Caki2 (cell line): ENCODE measurements at places on chromosomes 16 and 17.

GRCh38 chr17:28917465-28917864 lies 14.6 kb upstream of the DHRS13 start:
- DNase-seq, result no peak

GRCh38 chr16:68422396-68422960 lies 25.8 kb downstream of the SMPD3 start:
- DNase-seq, result no peak

DNA sequence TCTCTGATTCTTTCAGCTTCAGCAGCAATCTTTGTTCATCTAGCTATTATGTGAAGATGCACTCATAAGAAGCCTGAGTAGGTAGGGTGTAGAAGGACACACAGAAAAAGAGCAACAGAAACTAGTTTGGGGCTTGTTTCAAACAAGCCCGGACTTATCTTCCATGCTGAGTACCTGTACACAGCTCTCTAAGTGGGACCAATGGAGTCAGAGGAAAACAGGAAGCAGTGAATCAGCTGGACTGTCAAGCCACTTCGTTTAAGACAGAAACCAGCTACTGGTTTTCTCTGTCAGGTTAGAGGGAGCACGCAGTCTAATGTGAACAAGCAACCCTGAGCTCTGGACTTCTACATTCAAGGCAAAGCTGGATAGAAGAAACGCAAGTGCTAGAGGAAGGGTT lies 16.0 kb downstream of the MAP2K6 start:
- DNase-seq, result no peak

- peak; percentile 65 for DNase-seq
These were observed 486 bp downstream of the SYT17 start for GRCh38 chr16:19168371-19169081.

DNA sequence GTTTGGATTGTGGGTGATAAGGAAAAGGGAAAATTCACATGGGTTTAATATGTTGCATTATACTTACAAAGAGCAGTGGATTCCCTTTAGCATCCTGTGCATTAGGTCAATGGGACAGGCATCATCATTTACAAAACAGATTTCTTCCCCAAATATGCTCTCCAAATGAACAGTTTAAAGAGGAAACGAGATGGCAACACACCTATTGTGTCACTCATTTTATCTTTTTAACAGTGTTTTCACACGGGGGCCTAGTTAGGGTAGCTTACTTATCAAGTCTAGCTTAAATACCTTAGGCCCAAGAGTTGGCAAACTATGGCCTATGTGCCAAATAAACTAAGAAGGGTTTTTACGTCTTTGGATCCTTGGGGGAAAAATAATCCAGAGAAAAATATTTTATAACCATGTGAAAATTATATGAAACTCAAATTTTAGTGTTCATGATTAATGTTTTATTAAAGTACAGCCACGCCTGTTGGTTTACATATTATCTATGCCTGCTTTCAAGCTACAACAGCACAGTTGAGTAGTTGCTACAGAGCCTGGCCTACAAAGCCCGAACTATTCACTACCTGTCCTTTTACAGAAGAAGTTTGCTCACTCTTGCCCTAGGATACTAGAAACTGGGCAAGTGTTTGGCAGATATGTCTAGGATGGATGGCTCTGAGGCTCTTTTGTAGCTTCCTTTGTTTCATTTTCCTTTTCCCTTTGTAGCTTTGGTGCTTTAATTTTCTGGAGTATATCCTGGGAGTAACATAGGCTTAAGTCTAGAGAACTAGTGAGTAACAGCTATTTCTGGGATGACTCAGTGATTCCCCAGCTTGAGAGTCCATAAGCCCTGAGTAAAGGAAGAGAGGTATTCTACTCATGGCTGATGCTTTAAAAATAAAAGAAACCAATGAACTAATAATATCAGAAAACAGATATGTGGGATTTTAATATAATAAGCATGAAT lies 12.4 kb downstream of the NUP93 start:
- peak; percentile 50 for DNase-seq

GRCh38 chr17:42354956-42355843 lies 33.0 kb downstream of the STAT3 start:
- no peak for DNase-seq

- no peak for DNase-seq
These were observed 45.9 kb downstream of the STH start for GRCh38 chr17:46044989-46045388.

GRCh38 chr17:8124350-8125153 lies 646 bp upstream of the HES7 start:
- peak; percentile 26 for DNase-seq

- DNase-seq, result no peak
These were observed 10.3 kb downstream of the CNTNAP4 start for GRCh38 chr16:76287466-76287865.

DNA sequence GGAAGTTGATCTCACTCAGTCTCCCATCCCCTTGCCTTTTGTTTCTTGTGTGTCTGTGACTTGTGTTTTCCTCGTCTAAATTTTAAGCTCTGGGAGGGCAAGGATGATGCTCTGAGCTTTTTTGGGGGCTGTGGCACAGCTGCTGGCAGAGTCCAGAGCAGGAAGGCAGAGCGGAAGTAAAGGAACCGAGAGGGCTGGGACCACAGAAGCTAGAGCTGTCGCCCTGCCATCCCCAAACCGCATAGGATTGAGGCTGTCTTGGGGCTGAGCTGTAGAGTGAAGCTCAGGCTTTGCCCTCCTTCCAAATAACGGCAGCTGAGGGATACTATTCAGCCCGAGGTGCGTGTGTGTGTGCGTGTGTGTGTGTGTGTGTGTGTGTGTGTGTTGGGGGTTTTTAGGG lies 3.8 kb upstream of the DNAH2 start:
- no peak for DNase-seq

- no peak for DNase-seq
These were observed 42.1 kb downstream of the ABHD15 start for GRCh38 chr17:29524692-29525091.

- no peak for DNase-seq
These were observed 92.4 kb downstream of the RPGRIP1L start for GRCh38 chr16:53611179-53611696.

DNA sequence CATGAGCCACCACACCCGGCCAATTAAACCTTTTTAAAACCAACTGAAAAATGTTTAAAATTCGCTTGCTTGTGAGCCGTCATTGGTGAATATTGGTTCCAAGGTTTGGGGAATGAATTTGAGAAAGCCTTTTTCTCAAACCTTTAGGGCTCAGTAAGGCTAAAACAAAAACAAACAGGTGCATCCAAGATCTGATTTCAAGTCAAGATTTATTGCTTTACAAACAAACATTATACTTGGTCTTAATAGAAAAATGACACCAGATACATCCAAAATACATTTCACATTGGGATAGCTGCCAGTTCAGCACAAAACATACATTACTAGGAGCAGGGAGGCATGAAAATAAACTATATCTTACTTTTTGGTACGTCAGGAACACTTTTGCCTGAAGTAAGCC lies 5.4 kb downstream of the C17orf58 start:
- DNase-seq, result no peak

GRCh38 chr16:15509051-15509592 lies 74.7 kb downstream of the BMERB1 start:
- no peak for DNase-seq

DNA sequence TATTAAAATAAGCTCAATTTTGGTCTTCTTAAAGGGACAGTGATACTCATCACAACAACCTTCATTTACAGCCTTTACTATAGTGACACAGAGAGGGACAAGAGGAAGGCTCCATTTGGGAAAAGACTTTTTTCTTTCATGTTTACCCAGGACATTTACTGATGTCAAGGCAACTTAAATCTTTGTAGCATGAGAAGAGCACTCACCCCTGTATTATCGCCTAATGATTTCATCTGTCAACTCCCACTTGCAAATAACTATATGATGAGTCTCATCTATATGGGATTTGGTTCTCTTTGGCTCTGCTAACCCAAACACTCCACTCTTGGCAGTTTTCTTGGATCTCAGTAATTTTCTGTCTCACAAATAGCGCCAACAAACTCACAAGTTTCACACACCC lies 24.1 kb downstream of the BLMH start:
- DNase-seq, result no peak

GRCh38 chr16:11133344-11133943 lies 122.6 kb downstream of the SOCS1 start:
- DNase-seq, result peak; percentile 88

DNA sequence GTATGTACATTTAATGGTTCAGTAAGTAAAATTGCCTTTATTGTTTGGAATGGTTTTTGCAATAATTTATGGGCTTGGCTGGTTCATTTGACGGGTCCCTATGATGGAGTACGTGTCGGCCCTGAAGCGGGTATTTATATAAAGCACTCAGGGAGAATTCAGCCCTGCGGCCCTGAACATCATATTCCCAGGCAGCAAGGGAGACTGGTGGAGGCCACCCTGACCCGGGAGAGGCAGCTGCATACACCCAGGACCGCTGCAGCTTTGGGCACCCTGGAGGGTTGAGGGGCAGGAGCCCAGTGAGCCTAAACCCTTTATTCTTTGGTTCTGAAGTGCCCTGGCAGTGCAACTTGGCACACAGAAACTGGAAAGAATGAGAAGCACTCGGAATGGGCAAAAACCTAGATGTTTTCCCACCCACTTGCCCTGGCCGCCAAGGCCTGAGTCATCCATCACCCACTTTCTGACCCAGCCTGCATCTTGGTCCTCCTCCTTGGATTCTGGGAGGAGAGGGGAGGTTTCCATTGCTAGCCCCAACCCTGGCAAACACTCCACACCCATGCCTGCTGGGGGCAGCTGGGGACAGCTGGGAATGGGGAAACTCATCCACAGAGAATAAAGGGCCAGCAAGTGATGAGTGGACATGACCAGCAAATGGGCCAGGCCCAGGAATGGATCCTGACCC lies 162.2 kb upstream of the TNRC6C start:
- no peak for DNase-seq

- no peak for DNase-seq
These were observed 16.9 kb downstream of the PECAM1 start for GRCh38 chr17:64373722-64374121.

DNA sequence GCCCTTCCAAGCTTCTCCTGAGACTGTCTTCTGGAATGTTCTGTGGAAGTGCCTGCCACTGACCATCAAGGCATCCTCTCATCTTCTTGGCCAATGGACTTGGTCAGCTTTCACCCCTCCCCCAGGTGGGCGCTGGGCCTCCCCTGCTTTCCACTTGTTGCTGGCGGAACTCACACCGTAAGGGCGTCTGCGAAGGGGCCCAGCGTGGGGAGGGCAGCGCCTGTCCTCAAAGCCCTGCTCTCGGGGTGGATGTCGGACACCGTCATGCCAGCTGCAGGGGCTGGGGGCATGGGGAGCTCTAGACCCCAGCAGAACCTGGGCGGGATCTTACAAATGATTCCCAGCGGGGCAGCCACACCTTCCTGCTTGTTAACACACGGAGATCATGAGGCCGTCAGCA lies 11.6 kb upstream of the ZFPM1 start:
- DNase-seq, result no peak

DNA sequence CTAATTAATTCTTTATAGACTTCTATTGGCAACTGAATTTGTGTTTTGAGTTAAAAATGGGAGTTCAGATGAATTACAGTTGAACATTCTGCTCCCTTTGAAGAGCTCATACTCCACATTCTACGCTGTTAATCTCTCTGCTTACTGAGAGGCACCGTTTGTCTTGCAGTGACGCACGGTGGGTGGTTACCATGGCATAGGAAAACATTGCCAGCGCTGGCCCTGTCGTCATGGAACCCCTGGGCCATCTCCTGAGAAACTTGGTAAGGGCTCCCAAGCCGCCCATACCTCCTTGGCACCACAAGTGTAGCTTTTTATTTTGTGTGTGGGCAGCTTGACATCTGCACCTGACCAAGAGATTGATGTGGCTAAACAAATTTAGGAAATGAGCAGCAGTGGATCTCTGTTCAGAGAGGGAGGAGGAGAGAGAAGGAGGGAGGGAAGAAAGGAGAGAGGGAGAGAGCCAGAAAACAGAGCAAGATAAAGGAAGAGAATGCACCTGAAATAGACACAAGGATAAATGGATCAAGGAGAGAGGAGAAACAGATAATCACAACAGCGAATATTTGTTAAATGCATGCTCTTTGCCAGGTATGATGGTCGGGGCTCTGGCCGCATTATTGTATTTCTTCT lies 398.5 kb downstream of the HAPSTR1 start:
- no peak for DNase-seq

- peak; percentile 0 for DNase-seq
These were observed 27.8 kb upstream of the C16orf78 start for GRCh38 chr16:49345829-49346228.

DNA sequence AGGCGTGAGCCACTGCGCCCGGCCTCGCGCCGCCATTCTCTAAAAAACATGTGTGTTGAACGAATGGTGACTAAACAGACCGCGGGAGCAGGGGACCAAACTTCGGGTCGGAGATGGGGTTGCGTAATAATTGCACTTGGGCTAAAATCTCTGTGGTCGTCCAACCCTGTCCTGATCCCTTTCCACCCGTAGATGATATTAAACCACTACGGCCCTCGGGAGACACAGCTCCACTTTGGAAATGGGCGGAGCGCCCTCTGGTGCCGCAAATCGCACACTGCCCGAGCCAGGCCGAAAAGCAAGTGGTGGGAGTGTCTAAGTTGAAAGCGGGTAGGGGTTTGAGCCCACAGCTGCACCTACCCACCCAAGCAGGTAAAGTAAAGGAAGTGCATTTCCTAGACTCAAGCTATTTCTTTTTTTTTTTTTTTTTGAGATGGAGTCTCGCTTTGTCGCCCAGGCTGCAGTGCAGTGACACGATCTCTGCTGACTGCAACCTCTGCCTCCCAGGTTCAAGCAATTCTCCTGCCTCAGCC lies 17.0 kb downstream of the CAVIN1 start:
- DNase-seq, result peak; percentile 23

DNA sequence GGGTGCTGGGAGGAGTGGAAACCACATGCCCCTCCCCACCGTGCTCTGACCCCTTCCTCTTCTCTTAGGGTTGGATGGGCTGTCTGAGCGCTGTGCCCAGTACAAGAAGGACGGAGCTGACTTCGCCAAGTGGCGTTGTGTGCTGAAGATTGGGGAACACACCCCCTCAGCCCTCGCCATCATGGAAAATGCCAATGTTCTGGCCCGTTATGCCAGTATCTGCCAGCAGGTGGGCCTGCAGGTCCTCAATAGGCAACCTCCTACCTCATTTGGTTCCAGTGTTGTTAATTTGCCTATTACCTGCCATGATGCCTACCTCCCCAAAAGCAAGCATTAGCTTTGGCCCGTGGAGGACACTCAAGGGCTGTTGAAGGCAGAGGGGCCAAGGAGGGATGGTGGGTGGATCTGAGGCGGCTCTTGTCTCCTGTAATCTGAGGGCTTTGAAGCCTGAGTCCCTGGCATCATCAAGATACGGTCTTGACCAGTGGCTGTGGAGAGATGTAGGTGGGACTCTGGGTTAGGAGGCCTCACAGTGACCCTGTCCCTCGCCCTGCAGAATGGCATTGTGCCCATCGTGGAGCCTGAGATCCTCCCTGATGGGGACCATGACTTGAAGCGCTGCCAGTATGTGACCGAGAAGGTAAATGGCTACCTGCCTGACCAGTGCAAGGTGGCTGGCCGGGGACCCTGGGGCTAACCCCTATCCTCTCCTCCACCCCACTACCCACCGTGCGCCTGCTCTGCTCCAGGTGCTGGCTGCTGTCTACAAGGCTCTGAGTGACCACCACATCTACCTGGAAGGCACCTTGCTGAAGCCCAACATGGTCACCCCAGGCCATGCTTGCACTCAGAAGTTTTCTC lies 3.4 kb downstream of the ALDOA start:
- DNase-seq, result peak; percentile 60
